Stimulated activated CD4-positive, alpha-beta T cell treated with anti-CD3 and anti-CD28 coated beads, Interleukin-1b, Interleukin-23, amount 100 ng/mL, for 1 hour (primary cell): ENCODE measurements at places on chromosomes 2 and 18.

DNA sequence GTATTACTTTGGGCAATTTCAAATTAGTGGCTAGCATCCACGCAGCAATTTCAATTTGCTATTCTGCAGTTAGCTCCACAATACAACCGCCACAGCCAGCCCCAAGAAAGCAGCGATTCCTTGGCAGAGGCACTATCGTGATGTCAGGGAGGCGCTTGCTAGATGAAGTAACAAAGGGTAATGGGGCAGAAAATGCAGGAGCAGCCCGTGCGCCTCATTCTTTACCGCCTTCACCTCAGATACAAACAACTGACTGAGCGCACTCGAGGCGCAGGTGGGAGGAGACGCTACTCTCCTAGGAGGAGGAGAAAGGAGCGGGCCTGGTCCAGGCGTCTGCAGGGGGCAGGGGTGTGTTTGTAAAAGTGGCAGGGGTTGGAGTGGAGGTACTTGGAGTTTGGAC lies 76.9 kb upstream of the ASB18 start:
- DNase-seq, result no peak

DNA sequence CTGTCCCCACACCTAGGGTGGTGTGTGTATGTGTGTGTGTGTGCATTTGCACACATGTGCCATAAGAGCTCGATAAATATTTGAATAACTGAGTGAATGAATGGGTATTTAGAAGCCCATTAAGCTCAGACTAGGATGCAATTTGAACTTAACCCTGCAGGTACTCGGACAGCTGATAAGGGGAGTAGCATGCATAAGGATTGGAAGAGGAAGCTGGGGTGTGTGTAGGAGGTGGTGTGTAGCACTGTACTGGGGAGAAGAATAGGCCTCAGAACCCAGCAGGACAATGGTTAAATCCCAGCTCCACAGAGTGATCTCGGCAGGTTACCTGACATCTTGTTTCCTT lies 1.8 kb upstream of the KCNF1 start:
- DNase-seq, result no peak

DNA sequence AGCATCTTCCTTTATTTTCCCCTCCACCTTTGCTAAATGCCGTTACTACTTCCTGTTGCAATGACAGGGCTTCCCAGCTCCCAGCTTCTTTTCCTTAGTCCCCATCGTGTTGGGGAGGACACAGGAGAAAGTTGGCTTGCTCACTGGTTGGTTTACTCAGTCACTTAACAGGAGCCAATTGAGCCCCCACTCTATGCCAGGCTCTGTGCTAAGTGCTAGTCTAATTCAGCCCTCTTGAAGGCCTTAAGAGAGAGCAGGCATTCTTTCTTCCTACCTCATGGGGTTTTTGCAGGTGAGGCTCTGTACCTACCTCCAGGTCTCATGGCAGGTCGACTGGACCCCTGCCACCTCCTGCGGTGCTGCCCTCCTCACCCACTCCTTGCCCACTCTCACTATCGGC lies 20.1 kb downstream of the TANC1 start:
- DNase-seq, result no peak

GRCh38 chr18:379681-380330 lies 112.0 kb upstream of the THOC1 start:
- no peak for DNase-seq

DNA sequence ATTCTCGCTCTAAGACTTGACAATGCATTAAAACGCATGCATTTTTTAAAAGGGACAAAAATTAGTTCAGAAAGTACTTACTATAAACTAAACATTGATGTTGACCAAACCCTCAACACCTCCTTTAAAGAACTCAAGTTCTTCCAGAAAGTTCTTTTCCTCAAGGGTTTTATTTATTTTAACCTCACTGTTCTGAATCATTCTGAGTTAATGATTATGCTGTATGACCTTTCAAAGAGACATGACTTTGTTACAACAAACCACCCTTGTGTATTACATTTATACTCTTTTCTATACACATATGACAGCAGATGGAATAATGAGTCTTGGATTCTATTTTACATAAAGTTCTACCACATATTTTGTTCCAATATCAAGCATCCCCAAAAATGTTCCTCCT lies 139.8 kb upstream of the CCDC150 start:
- no peak for DNase-seq

GRCh38 chr2:46114996-46115395 lies 182.2 kb upstream of the EPAS1 start:
- no peak for DNase-seq

- no peak for DNase-seq
Measured at GRCh38 chr2:1997409-1997808, 253.1 kb upstream of the PXDN start.

- DNase-seq, result peak; percentile 36
Measured at GRCh38 chr18:63949068-63949737, at the start of gene HMSD. Gene HMSD, plus strand, starts transcription at chr18:63949301. Its CDS starts 4,155 bp downstream, at chr18:63953456.

DNA sequence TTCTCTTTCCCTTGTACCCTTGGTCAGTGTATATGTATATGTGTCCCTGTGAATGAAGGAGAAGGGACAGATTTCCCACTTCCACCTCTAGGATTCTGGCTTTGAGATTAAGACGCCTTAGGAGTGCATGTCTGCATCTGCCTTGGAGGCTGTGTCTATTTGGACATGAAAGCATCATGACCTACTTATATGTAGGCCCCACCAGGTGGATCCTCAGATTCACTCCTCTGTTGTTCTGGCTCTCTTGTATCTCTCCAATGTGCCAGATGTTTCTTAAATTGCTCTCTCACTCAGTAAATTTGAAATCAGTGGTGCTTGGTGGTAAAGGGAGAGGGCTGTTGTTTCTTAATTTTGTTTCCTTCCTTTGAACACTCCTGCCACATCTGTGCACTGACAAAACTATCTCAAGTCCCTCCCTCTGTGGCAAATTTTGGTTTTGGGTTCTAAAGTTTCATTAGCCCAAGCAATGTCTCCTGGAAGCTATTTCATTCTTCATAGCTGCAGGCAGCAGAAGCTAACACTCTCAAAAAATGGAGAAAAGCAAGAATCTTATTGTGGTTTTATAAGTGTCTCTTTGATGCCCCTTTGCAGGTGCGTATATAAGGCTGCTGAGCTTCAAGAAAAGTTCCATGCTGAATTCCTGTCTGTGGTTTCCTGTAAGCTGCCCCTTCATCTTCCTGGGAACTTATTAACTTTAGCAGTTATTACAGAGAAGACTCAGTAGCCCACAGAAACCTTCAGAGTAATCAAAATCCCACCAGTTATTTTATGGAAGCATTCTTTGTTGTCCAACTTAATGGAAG lies 179.7 kb upstream of the SETBP1 start:
- DNase-seq, result no peak

GRCh38 chr2:160703648-160704585 lies 210.3 kb upstream of the RBMS1 start:
- no peak for DNase-seq
